Osteoblast (primary cell): ENCODE measurements at places on chromosomes 16 and 17.

GRCh38 chr16:1397779-1398178 lies 16.7 kb downstream of the UNKL start:
- DNase-seq = no peak

GRCh38 chr17:9101356-9101755 lies 80.0 kb downstream of the NTN1 start:
- DNase-seq = no peak

DNA sequence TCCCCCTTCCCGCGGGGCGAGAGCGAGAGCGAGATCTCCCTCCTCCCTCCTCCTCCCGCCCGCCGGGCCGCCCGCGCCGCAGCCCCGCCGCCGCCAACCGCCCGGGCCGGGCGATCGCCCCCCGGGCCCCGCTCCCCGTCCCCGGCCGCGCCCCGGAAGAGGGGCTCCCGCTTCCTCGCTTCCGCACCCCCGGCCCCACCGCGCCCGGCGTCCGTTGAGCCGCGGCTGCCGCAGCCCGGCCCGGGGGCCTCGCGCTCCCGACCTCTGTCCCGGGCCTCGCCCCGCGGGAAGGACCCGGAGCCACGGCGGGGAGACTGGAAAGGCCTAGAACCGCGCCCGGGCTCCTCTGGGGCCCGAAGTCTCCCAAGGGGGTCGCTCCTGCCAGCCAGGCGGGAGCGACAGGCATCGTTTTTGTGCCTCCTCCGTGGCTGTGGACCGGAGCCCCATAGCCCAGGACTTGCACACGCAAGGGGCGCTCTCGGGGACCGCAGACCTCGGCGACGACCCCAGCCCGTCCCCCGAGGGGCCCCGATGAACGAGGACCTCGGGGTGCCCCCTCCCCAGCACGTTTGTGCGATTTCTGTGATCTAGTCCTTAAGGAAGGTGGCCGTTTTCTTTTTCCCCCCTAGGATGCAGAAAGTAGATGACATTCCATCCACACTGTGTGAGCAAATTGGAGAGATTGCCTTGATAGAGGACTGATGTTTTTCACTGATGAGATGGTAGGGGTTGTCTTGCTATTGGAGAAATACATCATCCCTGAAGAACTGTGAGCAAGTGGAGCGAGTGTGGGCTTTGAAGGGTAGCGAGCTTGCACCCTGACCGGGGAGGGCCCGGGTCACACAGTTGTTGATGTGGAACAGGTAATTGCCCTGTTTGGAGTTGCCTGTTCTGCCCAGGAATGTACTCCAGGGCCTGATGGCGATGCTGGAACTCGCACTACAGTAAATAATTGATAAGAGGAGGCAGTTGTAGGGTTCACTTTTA lies 611 bp downstream of the BANP start:
- DNase-seq = peak; percentile 87

GRCh38 chr17:49018116-49018612 lies 21.0 kb downstream of the IGF2BP1 start:
- DNase-seq = peak; percentile 19

DNA sequence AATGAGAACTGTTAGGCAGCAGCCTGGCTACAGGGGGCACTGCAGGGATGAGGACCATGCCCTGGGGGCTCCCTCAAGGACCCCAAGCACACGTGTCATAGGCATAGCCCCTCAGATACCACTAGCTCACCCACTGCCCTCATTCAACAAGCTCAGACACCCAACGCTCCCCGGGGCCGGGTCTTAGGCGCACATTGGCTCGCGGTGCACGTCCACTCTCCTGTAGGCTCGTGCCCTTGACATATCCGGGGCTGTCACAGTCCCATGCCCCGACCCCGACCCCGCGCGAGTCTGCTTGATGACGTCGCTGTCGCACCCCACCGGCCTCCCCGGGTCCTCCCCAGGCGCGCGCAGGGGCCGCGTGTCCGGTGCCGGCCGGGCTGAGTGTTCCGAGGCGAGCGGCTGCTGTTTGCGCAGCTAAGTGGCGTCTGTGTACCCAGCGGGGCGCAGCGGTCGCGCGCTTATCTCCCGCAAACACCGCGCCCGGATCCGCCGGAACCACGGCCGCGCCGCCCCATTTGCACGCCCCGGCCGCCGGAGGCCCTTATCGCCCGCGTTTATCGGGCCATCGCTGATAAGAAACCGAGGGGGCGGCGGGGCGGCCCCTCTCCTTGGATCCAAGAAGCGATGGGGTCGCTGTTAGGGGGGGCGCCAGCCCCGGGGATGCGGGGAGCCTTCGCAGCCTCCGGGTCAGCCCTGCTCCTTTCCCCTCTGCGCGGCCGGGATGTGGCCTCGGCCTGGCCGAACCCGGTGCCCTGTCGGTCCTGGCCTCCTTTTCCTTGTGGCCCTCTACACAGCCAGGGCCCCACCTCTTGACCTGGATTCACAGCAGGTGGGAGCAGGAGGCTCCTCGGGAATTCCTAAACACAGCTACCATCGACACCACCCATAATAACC lies 20.7 kb upstream of the NAGS start:
- DNase-seq = no peak
